ENCODE measurements at places on chromosomes 6 and 20.

DNA sequence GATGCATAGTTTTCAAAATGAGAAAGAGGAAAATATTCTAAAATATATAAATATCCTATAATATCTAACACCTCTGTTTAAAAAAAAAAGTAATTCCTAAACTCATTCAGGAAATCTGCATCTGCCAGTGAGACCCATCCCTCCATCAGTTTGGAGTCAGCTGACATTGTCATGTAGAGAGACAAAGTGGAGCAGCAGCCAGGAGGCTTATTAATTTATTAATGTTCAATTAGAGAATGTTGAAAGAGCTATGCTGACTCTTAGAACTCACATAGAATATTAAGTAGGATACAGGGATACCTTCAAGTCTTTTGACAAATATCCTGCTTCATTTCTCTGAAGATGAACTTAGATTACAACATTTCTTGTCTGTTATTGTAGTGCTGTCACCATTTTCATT lies 12.8 kb upstream of the PERP start:
- DNase-seq, result no peak

DNA sequence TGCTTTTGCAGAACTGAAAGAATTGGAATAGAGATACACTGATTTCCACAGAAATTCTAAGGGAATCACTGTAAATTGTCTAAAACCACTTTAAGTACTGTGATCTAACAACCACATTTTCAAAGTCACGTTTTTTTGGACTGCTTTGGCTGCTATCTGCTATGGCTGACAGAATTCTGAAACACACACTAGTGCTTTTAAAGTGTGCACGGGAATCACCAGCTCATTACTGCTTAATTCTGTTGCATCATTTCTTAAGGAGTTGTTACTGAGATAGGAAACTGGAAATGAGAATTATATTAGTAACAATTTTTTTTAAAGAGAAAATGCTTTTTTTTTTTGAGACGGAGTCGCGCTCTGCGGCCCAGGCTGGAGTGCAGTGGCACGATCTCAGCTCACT lies 716.5 kb upstream of the NRSN1 start:
- DNase-seq, result no peak

GRCh38 chr6:22952097-22952496 lies 382.7 kb downstream of the HDGFL1 start:
- no peak for DNase-seq

DNA sequence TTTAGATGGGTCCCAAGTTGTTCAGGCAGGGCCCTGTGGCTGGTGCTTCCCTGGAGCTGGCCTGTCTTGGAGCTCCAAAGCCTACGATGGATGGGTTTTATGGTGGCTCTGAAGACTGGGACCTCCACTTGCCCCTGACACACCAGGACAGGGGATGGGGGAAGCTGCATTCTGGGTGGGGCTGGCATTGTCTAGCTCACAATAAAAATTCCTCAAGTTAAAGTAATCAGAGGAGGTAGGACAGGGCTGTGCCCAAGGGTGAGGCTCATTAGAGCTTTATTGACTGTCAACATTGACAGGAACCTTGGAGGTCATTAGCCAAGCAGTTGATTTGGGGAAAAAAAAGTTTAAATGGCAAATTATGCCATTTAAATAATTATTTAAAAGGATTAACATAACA lies 35.7 kb downstream of the TFAP2C start:
- no peak for DNase-seq

- DNase-seq, result no peak
Measured at GRCh38 chr20:49809803-49810359, 2.7 kb upstream of the SLC9A8 start.

GRCh38 chr6:3913077-3913957 lies 64.1 kb downstream of the FAM50B start:
- no peak for DNase-seq

- peak; percentile 66 for DNase-seq
Measured at GRCh38 chr6:10582774-10583508, 61.8 kb downstream of the GCNT2 start.

- DNase-seq, result no peak
Measured at GRCh38 chr20:51607170-51607569, 64.7 kb upstream of the NFATC2 start.

- DNase-seq, result no peak
Measured at GRCh38 chr6:2973676-2974075, 2.3 kb upstream of the SERPINB6 start.

GRCh38 chr20:14341801-14342200 lies 4.4 kb upstream of the FLRT3 start:
- DNase-seq, result no peak

DNA sequence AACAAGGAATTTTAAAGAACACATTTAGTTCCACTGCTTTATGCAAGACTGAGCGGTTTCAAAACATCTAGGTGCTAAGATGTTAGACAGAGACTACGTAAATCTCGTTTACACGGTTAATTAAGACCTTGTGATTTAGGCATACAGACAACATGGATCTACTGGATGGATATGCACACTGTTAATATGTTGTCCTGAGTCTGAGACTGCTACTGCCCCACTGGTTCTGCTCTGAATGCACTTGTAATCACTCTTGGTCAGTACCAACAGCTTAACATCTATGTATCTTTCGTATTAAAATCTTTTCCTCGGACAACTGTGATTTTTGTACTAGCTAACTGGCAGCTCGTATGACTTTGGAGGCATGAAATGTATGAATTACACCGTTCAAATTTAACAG lies 3.1 kb downstream of the MAN1A1 start:
- peak; percentile 72 for DNase-seq

DNA sequence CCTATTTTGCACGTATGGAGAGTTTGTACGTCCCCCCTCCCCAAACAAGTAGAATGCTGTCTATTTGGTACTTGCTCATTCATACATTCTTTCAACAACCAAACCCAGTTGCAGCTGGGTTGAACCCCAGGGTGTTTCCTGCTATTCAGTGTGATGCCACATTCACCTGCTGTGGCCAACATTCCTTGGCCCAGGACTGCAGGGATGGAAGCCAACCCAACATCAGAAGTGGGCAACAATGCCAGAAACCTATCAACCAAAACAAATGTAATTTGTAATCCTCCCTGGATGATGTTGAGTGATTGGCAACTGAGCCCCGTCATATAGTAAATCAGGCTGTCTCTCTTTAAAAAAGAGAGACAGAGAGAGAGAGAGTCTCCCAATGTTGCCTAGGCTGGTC lies 8.9 kb downstream of the NT5E start:
- DNase-seq, result peak; percentile 7
